ENCODE measurements at places on chromosomes 2 and 18. TPM values are rescaled to one million over a fixed set of nuclear protein-coding genes. Genes with fewer than 3 reads are reported as not detected.

The TRIM54 gene
- 0.54 TPM for total RNA-seq

The MTCL1 gene
- 2.4 TPM for total RNA-seq

DNA sequence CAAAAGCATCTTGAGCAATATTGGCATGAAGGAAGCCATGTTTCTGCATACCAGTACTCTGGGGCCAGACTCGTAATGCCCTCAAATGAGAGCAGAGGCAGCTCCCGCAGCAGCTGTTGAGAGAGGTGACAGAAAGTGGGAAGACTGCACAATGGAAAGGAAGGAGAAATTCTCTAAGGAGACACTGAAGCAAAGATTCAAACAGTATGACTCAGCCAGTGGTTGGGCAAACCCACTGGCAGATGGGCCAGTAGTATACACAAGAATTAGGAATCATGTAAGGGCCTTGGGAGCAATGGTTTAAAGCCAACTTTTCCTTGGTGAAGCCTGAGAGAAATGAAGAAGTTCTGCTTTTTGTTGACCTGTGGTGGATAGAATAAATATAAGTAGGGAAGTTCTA lies 2092.7 kb upstream of the PIK3C3 start:
- H3K27me3 ChIP-seq = no peaks in the 10 kb centered on the region
- peaks cover 14% of the 10 kb centered on the region for H3K4me1 ChIP-seq
- no peak for DNase-seq
- no peak overlapping the region for H3K4me3 ChIP-seq

GRCh38 chr18:71707400-71707799 lies 836.7 kb downstream of the CBLN2 start:
- no peak overlapping the region for H3K4me3 ChIP-seq
- H3K4me1 ChIP-seq = no peaks in the 10 kb centered on the region
- DNase-seq = no peak
- no peaks in the 10 kb centered on the region for H3K27me3 ChIP-seq
- no peak overlapping the region for H3K27ac ChIP-seq

GRCh38 chr2:189261431-189261841 lies 81.9 kb upstream of the COL5A2 start:
- H3K4me1 ChIP-seq = no peaks in the 10 kb centered on the region
- H3K27ac ChIP-seq = no peak overlapping the region
- no peak for DNase-seq
- H3K4me3 ChIP-seq = no peak overlapping the region

DNA sequence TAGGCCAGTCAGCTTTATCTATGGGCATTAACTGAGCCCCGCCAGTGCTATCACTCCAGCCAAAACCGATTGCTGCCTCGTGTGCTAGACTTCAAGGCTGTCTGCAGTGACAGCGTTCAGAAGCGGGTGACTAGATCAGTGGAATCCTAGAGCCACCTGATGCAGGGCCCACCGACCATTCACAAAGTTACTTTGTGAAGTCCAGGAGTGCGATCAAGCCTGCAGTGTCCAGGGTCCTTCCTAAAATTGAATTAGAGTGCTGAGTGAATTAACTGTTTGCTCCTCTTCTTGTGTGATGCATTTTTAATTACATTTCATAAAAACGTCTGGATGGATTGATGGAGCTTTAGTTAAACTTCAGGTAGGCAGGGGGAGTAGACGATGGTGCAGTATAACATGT lies 13.9 kb downstream of the PCARE start:
- H3K4me3 ChIP-seq = no peak overlapping the region
- no peaks in the 10 kb centered on the region for H3K36me3 ChIP-seq
- no peak overlapping the region for H3K27ac ChIP-seq
- H3K4me1 ChIP-seq = peaks cover 29% of the 10 kb centered on the region

All from thyroid gland (tissue), 4 donors.